ENCODE measurements at places on chromosomes 1 and 21. TPM values are rescaled to one million over a fixed set of nuclear protein-coding genes. Genes with fewer than 3 reads are reported as not detected.

DNA sequence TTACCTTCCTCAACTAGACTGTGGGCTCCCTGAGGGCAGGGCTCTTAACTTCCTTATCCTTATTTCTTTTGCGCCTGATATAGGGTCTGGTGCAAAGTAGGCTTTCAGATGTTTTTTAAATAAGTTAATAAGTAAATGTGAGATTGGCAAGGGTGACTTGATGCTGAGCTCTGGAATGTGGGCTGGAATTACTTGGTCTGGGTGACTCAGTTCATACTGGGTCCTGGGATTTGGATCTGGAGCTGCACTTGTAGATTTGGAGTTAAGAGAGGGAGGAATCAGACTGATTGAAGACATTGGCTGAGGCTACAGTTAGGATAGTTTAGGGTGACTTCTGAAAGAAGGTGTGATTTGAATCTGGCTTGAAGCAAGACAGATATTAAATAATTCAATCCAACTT, 190.9 kb downstream of the GIPC2 start:
- no peak for DNase-seq

TMEM50B gene
- polyA plus RNA-seq: 96.0 TPM

- no peak for DNase-seq
These were observed 44.0 kb upstream of the GJB5 start for GRCh38 chr1:34710812-34711211.

GRCh38 chr1:74790453-74790852, 57.5 kb downstream of the TYW3 start:
- DNase-seq: no peak

KRTAP7-1 gene
- polyA plus RNA-seq: not detected

DNA sequence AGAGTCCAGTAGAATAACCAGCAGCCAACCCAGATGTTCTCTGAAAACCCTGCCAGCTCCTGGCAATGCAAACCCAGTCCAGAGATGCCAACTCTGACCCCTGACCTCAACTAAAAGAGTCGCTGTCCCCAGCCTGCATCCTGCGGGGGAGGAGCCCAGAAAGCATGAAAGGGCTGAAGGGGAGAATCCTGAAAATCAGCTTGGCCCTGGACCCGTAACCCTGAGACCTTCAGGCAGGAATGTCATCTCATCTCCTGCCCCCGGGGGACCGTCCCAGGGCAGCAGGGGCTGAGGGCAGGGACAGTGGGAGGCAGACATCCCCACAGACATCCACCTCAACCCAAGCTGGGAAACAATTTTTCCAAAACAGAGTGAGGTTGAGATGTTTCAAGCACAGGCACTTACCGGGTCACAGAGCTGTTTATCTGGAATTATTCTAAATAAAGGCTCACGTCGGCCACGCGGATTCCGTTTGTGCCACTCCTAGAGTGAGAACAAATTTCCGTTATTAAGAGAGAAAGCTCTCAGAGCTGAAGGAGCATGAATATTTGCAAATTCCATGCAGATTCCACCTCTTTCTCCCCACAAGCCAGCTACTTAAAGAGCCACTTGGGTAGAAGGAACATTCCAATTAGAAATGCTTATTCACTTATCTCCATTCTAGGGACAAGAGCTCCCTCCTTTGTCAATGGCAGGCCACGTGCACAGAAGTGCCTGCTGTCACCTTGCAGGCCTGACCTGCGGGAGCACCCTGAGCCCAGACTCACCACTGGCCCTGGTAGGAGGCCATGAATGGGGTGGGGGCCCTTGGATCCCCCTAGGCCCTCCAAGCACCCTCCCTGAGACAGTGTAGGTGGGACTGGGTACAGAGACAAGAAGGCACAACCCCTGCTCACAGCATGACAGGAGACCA, 240.1 kb downstream of the NPHP4 start:
- no peak for DNase-seq

- DNase-seq: no peak
These were observed 984.4 kb upstream of the NCAM2 start for GRCh38 chr21:20013851-20014250.

TARDBP gene
- 299 TPM for polyA plus RNA-seq

- no peak for DNase-seq
These were observed 23.5 kb downstream of the RNASEL start for GRCh38 chr1:182565537-182565936.

DNA sequence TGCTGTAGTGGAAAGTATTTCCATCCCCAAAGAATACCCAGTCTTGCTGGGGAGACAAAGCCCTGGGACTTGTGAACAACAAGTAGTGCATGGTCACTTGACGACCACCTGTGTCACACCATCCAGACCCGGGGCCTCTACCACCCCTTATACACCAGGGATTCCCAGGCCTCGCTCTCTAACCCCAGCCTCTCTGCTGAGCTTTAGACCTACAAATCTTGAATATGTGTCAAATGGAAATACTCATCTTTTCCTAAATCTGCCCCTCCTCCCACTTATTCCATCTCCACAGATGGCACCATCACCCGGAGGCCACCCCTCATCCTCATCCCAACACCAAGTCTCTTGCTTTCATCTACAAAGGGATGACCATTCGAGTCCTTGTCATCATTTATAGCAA, 875 bp upstream of the RNASEL start:
- DNase-seq: no peak

DNA sequence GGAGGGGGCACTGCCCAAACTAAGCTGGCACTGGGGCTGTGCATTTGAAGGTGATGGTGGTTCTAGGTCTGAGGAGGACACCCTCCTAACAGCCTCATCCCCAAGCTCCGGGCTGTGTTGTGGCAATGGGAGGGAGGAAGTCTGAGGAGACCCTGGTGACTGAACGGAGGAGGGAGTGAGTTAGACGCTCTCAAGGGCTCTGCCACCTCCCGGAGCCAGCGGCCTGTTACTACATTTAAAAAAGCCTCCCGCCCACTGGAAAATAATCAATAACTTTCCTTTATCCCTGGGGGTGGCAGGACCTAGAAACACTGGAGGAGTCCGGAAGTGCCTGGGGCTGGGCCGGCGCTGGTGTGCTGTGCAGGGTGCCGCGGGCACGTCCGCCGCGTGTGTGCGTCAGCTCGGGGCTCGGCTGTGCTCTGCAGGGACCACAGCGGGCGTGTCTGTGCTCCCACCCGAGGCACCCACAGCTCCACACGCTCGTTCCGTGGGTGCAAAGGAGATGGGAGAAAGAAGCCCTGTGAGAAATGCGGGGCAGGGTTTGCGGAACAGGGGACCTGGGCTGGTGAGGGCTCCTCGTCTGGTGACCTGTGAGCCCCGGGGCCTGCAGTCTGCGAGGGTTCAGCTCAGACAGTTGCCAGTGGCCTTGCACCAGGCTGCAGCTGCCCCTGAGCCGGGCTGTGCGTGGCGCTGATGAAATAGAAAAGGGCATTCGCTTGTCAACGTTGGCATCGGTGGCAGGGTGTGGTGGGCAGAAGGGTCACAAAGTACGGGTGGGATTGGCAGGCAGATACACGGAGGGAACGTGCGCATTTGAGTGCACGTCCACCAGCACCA, 5.3 kb downstream of the SAMD11 start:
- no peak for DNase-seq

GRCh38 chr1:56188855-56189254, 390.5 kb downstream of the PLPP3 start:
- no peak for DNase-seq

DNA sequence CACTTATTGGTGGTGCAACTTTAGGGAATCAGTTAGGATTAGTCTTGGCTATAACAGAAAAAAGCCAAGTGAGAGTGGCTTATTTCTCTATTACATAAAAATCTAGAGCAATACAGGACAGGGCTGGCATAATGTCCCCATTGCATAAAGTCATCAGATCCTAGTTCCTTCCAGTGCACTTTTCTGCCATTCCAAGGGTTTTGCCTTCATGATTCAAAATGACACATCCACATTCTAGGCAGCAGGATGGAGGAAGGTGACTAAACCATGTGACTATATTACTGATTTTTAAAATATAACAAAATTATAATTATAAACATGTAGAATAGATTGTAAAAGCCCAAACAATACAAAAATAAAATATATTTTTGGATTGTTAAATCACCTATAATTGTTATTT, 18.8 kb downstream of the JUN start:
- DNase-seq: no peak

DNA sequence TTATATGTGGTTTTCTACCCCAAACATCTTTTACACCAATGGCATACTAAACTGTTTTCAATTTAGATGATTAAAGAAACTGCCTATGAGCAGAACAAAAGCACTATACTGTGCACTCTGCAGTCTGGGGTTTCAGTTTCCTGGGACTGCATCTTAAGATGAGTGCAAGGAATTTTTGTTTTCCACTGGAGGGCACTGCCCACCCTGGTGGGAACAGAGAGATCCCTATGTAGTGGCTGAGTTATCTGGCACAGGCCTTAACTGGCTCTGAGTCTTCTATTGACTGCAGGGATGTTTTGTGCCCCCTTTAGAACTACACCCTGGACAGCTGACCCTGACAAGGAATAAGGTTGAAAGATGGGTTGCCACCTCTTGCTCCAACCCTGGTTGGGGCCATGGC, 12.0 kb downstream of the PROK1 start:
- no peak for DNase-seq

- DNase-seq: peak; percentile 3
These were observed 8.9 kb downstream of the ERI3 start for GRCh38 chr1:44346184-44346583.

GRCh38 chr1:239976130-239976968, 115.3 kb upstream of the FMN2 start:
- peak; percentile 51 for DNase-seq

GRCh38 chr1:6258675-6259074, 2.2 kb downstream of the GPR153 start:
- DNase-seq: no peak

DNA sequence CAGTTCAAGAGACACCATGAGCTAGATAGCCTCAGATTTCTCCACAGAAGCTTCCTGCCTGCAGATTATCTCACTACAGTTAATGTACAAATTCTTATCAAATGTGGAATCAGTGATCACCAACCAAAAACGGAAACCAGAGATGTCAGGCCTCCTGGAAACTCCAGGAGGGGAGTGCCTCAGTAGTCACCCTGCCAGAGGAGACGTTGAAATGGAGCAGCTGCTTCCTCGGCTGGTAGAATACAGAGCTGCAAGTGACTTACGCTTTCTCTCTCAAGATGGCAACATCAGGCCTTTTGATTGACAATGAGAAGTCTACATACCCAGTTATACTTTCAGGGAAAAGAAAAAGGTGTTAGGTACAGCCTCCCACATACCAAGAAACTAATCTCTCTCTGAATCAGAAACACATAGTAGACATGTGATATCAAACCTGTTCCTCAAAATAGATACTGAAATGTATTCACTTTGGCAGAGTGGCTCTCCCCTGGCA, 52.2 kb downstream of the ACP6 start:
- no peak for DNase-seq

OVAAL gene
- not detected for polyA plus RNA-seq

TPTE gene
- polyA plus RNA-seq: not detected

GRCh38 chr1:29202053-29202452, 20.4 kb upstream of the SRSF4 start:
- peak; percentile 38 for DNase-seq

DNA sequence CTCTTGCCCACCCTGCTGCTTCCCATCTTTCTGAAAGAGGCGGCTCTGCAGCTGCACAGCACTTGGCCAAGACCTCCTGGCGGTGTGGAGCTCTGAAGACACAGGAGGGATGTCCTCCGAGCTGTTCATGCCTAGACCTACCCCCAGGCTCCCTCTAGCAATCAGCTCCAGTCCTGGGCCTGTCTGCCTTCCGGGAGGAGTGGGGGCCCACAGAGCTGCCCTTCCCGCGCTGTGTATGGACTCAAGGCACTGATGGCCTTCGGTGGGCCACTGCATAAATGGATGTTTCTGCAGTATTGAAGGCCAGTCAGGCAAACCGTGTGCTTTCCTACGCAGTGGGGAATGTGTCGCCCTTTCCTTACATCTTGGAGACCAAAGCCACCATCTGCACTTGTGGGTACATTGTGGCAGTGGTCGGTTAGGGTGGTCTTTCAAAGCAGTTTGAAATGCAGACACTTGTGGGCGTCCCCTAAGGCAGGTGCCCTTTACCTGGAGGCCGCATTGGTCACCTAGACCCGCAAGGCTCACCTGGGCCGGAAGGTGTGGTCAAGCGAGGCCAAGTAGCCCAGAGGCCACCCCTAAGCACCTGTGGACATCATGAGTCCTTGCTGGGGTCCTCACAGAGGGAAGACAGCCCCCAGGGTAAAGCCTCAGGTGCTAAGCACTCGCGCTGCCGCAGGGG, 912 bp upstream of the PKNOX1 start:
- no peak for DNase-seq

DNA sequence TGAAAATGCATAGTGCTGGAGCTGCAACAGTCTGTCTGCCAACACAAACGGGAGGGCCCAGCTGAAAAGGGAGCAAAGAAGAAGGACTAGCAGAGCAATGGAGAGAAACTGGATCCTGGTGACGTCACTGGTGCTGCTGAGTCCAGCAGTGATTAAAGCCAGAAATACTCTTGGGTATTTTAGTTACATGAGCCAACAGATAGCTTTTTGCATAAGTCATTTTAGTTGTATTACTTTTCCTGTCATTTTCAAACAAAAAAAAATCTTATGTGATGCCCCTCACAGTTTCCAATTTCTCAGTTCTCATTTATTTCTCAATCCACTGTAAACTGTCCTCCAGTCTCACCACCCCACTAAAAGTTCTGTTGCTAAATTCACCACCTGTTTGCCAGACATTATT, 38.7 kb upstream of the NEK7 start:
- peak; percentile 59 for DNase-seq

DNA sequence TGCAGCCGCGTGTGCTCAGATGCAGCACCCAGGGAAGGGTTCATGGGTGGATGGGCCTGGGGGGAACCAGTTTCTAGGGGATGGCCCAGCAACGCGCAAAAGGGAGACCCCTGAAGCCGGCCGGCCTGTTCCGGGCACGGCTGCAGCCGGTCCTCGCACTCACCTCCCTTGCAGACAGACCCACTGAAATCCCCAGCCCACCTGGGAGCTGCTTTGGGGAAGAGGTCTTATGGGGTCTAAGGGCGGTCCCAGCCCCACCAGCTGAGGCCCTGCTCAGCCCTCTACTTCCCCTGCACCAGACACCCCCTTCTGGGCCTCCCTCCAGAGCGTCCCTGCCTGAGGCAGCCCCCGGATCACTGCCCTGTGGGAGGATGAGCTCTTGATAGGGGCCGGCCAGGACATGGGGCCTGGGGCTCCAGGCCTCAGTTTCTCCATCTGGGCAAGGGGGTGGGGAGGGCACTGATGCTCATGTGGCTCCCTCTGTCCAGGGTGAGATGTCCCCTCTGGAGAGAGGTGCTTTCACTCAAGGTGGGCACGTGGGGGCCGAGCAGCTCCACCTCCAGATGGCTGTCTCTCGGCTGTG, 20.0 kb upstream of the TTC34 start:
- DNase-seq: no peak
